ENCODE measurements at places on chromosomes 6 and 20. TPM values are rescaled to one million over a fixed set of nuclear protein-coding genes. Genes with fewer than 3 reads are reported as not detected.

The PRDM1 gene
- polyA plus RNA-seq, result 0.32 TPM

The SRMS gene
- polyA plus RNA-seq, result not detected

DNA sequence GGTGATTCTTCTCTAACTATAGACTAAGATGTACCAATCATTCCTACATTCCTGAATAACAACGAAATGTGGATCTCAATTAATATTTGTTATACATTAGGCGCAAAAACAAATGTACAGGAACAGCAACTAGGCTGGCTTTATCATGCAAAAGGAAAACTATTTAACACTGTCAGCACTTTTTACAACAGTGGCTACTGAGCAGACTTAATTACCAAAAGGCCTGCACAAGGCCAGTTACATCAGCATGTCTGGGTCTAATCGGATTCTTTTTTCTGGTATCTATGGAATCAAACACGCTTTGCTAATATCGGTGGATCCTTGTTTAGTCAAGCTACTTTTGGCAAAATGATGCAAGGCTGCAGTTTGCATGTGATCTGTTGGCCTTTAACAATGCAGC, 176.5 kb downstream of the UBE3D start:
- H3K4me1 ChIP-seq, result no peaks in the 10 kb centered on the region
- no peak overlapping the region for H3K27ac ChIP-seq
- no peaks in the 10 kb centered on the region for H3K27me3 ChIP-seq
- no peaks in the 10 kb centered on the region for H3K36me3 ChIP-seq

The OR12D3 gene
- not detected for polyA plus RNA-seq

The MEP1A gene
- not detected for polyA plus RNA-seq

- DNase-seq, result no peak
- H3K27me3 ChIP-seq, result no peaks in the 10 kb centered on the region
- peaks cover 100% of the 10 kb centered on the region for H3K36me3 ChIP-seq
- H3K4me3 ChIP-seq, result no peak overlapping the region
- H3K4me1 ChIP-seq, result peaks cover 30% of the 10 kb centered on the region
Observed at GRCh38 chr20:35726842-35727711, 15.0 kb downstream of the RBM39 start.

GRCh38 chr20:60857708-60858107, 394.4 kb upstream of the CDH4 start:
- no peak for DNase-seq
- no peak overlapping the region for H3K27ac ChIP-seq
- peaks cover 24% of the 10 kb centered on the region for H3K27me3 ChIP-seq
- H3K4me3 ChIP-seq, result no peak overlapping the region

- H3K36me3 ChIP-seq, result no peaks in the 10 kb centered on the region
- no peaks in the 10 kb centered on the region for H3K27me3 ChIP-seq
- no peak overlapping the region for H3K4me3 ChIP-seq
- no peak overlapping the region for H3K27ac ChIP-seq
Observed at GRCh38 chr6:475314-475713, 83.8 kb downstream of the IRF4 start.

- H3K36me3 ChIP-seq, result no peaks in the 10 kb centered on the region
- H3K27ac ChIP-seq, result peak overlapping the region; percentile 81
- H3K4me1 ChIP-seq, result peaks cover 46% of the 10 kb centered on the region
Observed at GRCh38 chr20:44644667-44645131, 6.8 kb downstream of the ADA start.

The OR2H2 gene
- polyA plus RNA-seq, result not detected

The TNFAIP3 gene
- polyA plus RNA-seq, result 4.5 TPM

GRCh38 chr6:49570474-49571079, 20.1 kb downstream of the C6orf141 start:
- H3K27ac ChIP-seq, result no peak overlapping the region
- H3K36me3 ChIP-seq, result no peaks in the 10 kb centered on the region
- H3K4me1 ChIP-seq, result no peaks in the 10 kb centered on the region
- DNase-seq, result no peak
- H3K4me3 ChIP-seq, result no peak overlapping the region
- no peaks in the 10 kb centered on the region for H3K27me3 ChIP-seq

The AIF1 gene
- polyA plus RNA-seq, result 20.2 TPM

GRCh38 chr6:108942556-108943492, 94.6 kb downstream of the ARMC2 start:
- H3K36me3 ChIP-seq, result no peaks in the 10 kb centered on the region
- no peaks in the 10 kb centered on the region for H3K27me3 ChIP-seq
- H3K4me1 ChIP-seq, result peaks cover 58% of the 10 kb centered on the region
- H3K4me3 ChIP-seq, result no peak overlapping the region

GRCh38 chr20:63254606-63255384, 532 bp upstream of the NKAIN4 start:
- H3K27me3 ChIP-seq, result peaks cover 80% of the 10 kb centered on the region
- H3K27ac ChIP-seq, result no peak overlapping the region
- no peak for DNase-seq

The EDN1 gene
- 7.8 TPM for polyA plus RNA-seq

DNA sequence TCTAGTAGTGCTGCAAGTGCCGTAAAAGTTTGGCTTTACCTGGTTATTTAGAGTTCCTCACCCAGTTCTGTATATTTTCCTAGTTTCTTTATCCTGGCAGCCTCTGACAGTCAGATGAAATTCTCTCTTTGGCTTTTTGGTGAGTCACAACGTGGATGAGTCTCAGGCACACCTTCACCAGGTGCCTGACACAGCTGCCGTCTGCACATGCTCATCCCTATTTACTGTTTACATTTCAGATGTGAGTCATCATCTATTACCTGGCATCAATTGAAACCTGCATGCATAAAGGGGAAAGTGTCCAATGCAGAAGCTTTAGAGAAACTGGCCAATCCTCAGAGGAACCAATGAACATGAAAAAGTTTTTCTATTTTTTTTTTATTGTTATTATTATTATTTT, 33.3 kb upstream of the ADGRF4 start:
- no peaks in the 10 kb centered on the region for H3K36me3 ChIP-seq
- no peak overlapping the region for H3K27ac ChIP-seq
- no peak for DNase-seq

- no peak for DNase-seq
- no peak overlapping the region for H3K4me3 ChIP-seq
- no peak overlapping the region for H3K27ac ChIP-seq
- no peaks in the 10 kb centered on the region for H3K27me3 ChIP-seq
- H3K4me1 ChIP-seq, result no peaks in the 10 kb centered on the region
Observed at GRCh38 chr20:2516399-2516798, 7.7 kb upstream of the ZNF343 start.

GRCh38 chr20:617934-618690, 8.0 kb upstream of the TCF15 start:
- no peak for DNase-seq
- H3K36me3 ChIP-seq, result no peaks in the 10 kb centered on the region
- no peaks in the 10 kb centered on the region for H3K4me1 ChIP-seq
- no peaks in the 10 kb centered on the region for H3K27me3 ChIP-seq
- no peak overlapping the region for H3K27ac ChIP-seq

- H3K36me3 ChIP-seq, result no peaks in the 10 kb centered on the region
- no peaks in the 10 kb centered on the region for H3K4me1 ChIP-seq
- no peak for DNase-seq
- no peak overlapping the region for H3K4me3 ChIP-seq
- no peaks in the 10 kb centered on the region for H3K27me3 ChIP-seq
- no peak overlapping the region for H3K27ac ChIP-seq
Observed at GRCh38 chr6:165594584-165595333, 68.3 kb downstream of the PDE10A start.

DNA sequence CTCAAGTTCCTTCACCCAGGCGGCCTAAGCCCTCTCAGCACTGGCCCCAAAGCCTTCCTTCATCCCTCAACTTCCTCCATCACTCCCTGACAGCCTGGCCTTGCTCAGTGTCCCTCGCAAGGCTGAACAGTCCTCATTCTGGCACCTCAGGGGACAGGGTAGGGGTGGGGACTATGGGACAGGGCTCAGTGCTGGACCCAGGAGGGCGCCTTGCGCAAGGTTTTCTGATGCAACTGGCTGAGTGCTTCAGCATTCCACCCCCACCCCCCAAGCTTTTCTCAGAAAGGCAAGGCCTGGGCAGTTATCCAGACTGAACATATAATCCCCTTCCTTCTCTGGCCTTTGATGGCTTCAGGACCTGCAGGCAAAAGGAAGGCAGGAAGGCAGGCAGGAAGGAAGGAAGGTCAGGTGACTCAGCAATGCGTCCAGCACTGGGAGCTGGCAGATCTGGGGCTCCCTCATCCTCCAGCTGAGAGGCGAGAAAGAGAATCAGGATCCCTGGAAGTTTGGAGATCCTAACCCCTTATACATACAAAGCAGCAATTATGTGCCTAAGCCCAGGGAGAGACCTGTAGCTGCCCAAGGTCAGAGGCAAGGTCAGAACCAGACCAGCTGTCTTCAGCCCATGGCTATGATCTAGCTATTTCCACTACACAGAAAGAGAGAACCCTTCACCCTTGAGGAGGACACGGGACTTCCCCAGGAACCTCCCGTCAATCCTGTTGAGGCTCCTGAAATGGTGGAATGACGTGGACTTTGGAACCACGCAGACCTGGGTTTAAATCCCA, 8.6 kb upstream of the TRIB3 start:
- peaks cover 28% of the 10 kb centered on the region for H3K4me1 ChIP-seq
- peak; percentile 76 for DNase-seq
- H3K27me3 ChIP-seq, result no peaks in the 10 kb centered on the region
- peak overlapping the region; percentile 32 for H3K27ac ChIP-seq

DNA sequence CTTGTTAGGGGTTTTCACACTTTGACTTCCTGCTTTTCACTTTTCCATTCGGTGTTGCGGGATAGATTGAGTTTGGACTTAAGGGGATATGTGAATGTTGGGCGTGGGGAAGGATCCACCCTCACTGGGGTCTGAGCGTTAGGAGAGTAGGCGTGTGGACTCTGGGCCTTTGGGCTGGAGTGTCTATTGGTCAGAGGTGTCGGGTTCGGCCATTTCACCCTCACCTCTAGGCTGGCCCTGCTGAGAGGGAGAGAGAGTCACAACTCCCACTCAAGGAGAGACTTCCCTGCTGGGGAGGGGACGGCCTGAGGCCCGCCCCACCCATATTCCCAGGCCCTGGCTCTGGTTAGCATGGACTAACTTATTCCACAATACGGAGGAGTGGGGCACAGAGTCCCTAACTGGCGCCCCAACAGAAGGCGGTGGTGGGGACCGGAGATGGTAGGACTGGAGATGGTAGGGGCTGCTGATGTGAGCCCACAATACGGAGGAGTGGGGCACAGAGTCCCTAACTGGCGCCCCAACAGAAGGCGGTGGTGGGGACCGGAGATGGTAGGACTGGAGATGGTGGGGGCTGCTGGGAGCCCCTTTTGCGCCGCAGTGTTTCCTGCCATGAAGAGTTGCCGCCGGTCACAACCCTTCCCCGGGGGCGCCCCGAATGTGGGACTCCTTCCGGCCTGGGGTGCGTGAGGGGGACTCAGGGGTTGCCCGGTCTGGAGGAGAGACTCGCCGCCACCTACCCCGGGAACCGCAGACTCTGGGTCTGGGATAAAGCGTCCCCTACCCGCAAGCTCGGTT, 1.4 kb upstream of the PTPRA start:
- H3K4me3 ChIP-seq, result peak overlapping the region; percentile 96
- H3K27me3 ChIP-seq, result no peaks in the 10 kb centered on the region
- H3K27ac ChIP-seq, result no peak overlapping the region
- no peak for DNase-seq

All from heart right ventricle (tissue), 16 donors.